ENCODE measurements at places on chromosomes 6 and 20.

- DNase-seq, result peak; percentile 5
These were observed 77.8 kb downstream of the ISM1 start for GRCh38 chr20:13298692-13299373.

GRCh38 chr6:162713974-162714780 is 13.4 kb downstream of the PRKN start:
- DNase-seq, result no peak

GRCh38 chr6:162123797-162124196 is 603.8 kb downstream of the PRKN start:
- DNase-seq, result no peak

DNA sequence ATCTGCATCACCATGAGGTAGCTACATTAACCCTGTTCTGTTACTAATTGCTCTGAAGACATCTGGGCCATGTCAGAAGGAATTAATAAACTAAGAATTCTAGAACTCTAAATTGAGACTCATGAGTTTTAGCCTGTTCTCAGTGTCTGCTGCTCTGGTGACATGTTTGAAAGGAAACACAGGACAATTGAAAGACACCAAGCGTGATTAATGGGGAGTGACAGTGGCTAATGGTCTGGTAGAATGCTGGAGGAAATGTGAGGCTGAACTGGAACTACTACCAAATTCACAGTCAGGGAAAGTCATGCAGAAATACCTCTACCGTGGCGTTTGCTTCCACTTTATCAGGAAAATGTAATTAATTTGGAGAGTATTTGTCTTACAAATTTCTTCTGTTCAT is 140.0 kb downstream of the TBC1D7 start:
- no peak for DNase-seq

DNA sequence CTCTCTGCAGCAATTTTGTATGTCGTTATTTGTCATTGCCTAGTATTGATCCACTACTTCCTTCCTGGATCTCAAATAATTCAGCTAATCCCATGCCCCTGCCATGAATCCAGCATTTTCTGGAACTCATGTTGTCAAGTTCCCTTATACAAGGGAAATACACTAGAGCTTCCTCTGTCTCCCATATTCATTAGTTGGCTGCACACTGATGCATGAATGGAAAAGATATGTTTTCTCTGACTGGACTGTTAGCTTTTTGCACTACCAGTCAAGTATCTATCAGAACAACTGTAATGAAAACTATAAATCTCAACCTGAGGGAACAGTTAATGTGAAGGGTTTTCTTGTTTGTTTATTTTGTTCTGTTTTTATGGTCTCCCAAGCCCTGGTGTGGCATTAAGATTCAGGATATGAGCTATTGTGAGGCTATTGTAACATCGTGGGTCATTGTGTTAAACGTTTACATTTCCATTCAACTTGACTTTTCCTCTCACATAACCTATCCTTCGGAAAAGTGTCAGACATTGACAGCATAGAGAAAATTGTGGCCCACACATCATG is 102.5 kb upstream of the FAM8A1 start:
- DNase-seq, result no peak

GRCh38 chr6:79435746-79436145 is 101.5 kb downstream of the LCA5 start:
- no peak for DNase-seq

DNA sequence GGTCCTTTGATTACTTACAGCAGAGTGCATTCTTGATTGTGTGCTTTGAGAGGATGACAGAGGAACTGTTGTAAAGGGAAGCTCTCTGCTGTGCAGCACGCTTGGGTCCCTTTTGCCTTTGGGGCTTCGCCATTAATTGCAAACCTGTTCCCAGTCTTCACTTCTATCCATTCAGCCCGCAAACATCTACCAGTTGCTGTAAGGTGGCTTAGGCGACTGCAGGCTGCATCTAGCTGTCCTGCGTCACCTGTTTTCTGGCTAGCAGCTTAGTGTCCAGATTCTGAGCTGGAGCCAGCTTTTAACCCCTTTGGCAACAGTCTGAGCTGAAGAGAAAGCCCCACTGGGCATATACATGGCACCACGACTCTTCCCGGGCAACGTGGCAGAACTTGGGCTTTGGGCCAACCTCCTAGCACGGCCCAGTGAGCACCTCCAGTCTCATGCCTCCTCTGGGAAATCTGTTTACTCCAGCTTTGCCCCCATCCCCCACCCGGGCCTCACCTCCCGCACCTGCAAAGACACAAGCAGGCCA is 2.5 kb upstream of the FASTKD5 start:
- no peak for DNase-seq

- DNase-seq, result no peak
These were observed 126.7 kb downstream of the AIG1 start for GRCh38 chr6:143187238-143187923.

DNA sequence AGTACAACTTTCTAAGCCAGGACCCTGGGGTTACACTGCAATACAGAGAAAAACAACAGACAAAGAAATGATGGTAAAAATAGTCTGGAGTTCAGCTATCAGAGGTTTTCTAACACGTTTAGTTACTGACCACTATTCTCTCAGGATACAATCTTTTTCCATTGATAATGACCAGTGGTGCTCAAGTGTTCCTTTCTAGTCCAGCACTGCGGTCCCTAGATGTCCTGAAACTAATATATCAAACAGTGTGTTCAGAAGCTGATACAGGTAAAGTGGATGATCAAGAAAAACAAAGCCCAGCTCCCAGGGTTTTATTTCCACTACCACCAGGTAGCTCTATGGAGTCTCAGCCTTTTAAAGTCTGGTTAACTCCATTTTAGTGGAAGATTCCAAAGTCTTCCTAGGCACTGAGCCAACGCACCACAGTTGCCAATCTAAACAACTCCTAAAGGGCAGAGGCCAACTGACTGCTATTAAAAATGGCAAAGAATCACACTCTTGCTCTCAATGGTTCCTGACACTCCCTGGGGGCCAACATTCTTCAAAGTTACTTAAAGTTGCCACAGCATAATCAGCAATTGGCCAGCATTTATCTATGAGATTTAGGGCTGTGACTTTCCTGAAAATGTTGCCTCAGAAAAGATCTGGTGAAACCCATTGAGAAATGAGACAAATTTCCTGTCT is 38.2 kb downstream of the DZANK1 start:
- DNase-seq, result no peak

- no peak for DNase-seq
These were observed 40.7 kb upstream of the SLC2A12 start for GRCh38 chr6:134093007-134093573.

DNA sequence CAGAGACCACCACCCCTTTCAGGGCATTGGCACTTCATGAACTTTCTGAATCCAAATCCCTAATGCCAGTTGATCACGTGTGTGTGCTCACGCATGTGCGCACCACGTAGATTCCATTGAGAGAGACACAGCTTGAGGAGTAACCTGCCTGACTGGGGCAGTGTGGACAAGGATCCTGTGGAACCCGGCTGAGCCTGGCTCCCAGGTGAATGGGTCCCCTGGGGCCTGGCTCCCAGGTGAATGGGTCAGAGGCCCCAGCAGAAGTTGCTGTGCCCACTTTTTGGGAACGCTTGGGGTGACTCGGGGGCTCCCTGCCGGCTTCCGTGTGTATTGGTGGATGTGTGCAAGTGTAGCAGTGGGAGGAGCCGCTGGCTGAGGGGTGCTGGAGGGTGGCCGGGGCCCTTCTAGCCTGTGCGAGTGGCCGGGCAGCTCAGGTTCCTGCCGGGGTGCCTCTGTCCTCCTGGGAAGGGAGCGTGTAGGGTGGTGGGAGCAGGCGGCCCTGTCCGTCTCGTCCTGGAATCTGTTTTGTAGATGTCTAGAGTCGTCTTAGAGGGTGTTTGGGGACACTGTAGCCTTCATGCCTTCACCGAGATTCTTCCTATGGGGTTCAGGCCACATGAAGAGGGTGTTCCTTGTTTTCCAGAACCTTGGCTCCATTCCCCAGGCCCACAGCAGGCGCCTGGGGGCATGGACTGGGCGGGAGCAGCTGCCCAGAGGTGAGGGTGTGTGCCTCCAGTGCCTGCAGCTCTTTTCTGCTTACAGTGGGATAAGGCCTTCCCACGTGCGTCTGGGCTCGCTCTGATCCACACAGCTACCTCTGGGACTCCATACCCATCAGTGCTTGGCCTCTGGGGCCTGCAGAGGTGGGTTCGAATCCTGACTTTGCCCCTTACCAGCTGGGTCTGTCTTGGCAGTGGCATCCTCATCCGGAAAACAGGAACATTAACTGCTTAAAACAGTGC is 3.2 kb downstream of the RBM38 start:
- no peak for DNase-seq

DNA sequence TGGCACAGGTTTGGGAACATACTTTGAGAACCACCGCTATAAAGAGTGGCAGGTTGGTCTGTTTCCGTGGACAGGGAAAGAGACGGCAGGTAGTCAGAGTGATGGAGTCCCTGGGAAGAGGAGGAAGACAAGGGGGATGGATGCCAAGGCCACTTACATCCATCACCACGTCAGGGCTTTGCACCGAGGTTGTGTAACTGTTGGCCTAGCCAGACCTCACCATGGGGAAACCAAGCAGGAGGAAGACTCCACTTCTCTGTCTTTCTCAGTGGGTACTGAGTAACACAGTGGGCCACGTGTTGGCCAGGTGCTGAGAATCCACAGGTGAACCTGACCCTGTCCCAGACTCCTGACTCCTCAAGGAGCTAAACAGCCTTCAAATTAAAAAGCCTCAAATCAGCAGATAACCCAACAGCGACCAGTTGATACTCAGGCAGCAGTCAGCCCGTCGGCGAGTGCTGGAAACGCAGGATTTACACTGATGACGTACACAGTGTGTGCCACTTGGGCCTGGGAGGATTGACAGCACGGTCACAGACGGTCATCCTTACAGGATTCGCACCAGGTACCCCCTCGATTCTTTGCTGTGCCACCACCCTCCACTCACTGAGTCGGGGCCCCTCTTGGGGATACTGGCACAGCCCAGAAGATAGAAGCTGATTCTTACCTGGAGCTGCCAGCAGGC is 134.6 kb upstream of the SNX9 start:
- no peak for DNase-seq

- no peak for DNase-seq
These were observed 378.4 kb downstream of the ARHGAP18 start for GRCh38 chr6:129331450-129332138.

GRCh38 chr20:38939686-38940085 is 13.5 kb downstream of the FAM83D start:
- no peak for DNase-seq

GRCh38 chr20:40309731-40310130 is 379.3 kb downstream of the MAFB start:
- DNase-seq, result no peak

DNA sequence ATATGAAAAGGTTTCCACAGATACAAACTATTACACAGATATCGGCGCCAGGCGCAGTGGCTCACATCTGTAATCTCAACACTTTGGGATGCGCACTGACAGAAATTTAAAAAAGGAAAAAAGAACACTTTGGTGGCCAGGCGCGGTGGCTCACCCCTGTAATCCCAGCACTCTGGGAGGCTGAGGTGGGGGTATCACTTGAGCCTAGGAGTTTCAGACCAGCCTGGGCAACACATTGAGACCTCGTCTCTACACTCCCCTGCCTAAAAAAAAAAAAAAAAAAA is 41.6 kb downstream of the NUDT3 start:
- DNase-seq, result no peak
